IMR-90 (cell line): ENCODE measurements at places on chromosomes 1 and 21.

- DNase-seq = no peak
Measured at GRCh38 chr1:90840352-90840751, 123.2 kb upstream of the BARHL2 start.

DNA sequence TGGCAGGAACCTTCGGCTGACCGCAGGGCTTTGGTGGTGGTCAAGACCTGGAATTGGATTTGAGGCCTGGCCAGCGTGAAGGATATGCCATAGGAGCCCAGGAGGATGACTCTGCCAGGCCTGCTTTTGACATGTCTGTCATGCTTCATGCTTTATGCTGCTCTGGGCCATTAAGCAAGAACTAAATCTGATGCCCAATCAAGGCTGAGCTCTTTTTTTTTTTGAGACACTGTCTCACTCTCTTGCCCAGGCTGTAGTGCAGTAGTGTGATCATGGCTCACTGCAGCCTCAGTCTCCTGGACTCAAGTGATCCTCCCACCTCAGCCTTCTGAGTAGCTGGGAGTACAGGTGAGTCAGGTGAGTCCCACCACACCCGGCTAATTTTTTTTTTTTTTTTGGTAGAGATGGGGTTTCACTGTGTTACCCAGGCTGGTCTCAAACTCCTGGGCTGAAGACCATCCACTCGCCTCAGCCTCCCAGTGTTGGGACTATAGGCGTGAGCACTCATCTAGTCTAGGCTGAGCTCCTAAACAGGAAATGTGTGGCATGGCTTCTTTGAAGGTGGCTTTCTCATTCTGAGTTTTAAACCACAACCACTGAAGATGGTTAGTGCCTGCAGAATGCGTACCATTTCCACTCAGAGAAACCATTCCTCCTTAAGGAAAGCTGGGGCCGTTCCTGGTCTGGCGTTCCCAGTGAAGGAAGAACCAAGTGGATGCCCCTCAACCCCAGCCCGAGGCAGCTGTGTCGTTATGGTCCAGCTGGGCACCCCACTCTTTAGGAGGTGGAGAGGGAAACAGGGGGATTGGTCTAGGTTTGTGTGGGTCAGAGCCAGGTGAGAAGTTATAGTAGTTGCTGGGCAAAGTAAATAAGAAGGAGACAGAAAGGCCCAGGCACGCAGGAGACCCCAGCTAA lies 34.2 kb upstream of the ATP5PO start:
- DNase-seq = no peak

- DNase-seq = peak; percentile 81
Measured at GRCh38 chr1:185795181-185795580, 61.0 kb downstream of the HMCN1 start.

DNA sequence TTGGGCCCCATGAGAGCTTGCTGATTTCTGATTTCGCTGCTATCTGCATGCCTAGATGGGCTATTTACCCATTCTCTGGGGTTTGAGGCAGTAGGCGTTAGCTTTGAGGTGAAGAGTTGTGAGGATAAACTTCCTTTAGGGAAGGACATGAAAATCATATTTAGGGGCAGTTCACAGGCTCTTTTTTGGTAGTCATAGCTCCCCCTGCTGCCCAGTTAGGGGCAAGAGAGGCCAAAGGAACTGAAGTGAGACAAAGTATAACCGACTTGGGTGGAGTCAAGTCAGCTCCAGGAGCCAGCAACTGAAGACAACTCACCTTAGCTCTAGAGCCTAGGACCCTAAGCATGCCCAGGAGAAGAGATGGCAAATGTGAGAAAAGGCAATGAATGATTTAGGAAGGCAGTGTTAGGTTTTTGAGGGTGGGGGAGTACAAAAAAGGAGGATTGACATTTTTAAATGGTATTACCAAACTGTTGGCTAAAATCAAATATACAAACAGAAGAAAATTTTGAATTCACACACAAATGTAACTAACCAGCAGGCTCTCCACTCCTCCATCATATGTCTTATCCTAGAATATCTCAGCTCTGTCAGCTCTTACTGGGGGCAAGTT lies 625.2 kb downstream of the LMO4 start:
- peak; percentile 79 for DNase-seq

DNA sequence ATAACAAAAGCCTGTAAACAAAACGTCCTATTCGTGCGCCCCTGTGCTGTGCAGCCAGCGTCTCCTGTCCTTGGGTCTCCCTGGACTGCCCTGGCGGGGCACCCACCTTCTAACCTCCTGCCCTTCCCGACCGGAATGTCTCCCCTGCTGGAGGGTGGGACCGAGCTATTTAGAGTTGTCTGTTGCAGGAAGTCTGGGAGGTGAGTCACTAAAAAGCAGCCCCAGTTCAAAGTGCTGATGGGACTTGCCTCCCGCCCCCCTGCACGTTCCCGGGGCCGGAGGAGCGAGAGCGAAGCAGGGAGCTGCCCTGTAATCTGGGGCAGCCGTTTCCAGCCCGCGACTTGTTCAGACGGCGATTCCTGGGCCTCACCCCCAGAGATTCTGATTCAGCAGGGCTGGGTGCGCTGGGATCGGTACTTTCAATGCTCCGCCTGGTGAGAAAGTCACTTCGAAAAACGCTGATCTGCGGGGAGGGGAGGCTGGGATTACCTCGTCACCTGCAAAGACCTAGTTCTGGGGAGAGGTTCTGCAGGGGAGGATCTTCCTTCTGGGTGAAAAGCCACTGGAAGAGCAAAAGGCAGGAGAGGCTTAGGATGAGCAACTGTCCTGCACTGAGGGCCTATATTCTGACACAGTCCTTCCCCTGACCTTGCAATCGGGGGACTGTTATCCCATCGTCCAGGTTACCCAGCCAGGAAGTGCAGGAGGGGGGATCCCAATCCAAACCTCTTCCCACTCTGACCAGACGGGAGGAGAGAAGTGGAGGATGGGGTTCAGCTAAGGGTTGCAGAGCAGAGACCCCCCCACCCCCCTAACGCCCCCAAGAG lies 1.2 kb upstream of the DHRS3 start:
- DNase-seq = peak; percentile 83
